T-helper 1 cell (primary cell): ENCODE measurements at places on chromosomes 4 and X.

DNA sequence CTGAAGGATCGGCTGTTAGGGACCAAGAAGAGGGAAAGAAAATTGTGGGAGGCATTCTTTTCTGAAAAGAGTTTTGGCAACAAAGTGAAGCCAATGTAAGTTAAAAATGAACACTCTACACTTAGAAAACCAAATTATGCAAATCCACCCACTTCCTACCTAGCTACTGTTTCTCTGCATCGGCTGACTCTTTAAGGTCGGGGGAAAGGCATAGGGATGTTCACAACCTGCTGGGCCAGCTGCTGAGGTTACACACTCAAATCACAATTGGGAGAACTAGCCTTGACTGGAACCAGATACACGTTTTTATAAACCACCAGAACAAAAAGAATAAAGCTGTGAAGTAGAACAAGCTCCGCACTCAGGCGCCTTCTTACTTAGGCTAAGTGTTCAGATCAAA, 165.7 kb downstream of the LDB2 start:
- DNase-seq: no peak

GRCh38 chr4:26484516-26484915, 5.8 kb downstream of the CCKAR start:
- no peak for DNase-seq

DNA sequence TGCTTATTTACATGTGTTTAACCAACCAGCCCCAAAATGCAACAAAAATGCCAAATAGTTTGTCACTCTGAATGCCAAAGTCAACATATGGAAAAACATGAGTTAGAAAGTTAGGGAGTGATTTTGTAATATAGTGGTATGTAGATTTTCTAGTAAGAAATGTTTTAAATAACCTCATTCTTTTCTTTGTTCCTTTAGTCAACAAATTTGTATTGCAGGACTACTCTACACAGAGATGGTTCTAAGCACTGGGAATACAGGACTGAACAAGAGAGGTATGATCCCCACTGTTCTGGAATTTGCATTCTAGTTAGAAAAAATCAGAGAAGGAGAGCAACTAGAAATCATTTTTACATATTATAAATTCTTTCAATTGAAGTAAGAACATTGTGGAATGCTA, 218.8 kb upstream of the ANXA10 start:
- DNase-seq: no peak

DNA sequence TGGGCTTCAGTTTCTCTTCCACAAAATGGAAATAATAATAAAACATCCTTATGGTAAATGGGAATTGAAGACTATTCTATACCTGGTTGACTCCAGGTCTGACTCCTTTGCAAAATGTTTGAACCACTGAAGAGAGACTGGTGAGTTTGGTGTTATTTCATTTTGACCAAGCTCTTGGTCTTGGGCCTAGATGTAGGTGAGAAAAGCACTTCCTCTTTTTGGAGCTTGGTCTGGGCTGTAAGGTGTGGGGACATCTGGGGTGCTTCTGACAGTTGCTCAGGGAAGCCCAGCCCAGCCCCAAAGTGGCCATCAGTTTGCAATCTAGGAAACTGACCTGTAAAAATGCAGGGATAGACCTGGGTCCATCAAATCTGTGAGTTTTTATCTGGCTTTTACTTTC, 26.8 kb upstream of the SOD3 start:
- DNase-seq: no peak

DNA sequence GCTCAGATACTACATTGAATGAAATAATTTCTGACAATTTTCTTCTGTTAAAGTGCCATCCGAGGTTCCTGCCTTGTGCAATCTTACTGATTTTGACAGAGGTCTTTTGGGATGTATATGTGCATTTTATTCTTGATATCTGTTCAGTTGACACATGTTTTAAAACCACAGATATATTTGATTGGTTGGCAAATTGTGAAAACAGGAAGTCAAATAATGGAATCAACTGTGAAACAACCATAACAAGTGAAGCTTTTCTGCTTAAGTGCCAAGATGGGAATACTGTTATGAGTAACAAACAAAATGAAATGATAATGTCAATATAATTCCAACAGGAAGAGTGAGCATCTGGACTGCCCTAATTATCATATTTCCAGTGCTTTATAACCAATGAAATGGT, 84.9 kb upstream of the TET2 start:
- no peak for DNase-seq

DNA sequence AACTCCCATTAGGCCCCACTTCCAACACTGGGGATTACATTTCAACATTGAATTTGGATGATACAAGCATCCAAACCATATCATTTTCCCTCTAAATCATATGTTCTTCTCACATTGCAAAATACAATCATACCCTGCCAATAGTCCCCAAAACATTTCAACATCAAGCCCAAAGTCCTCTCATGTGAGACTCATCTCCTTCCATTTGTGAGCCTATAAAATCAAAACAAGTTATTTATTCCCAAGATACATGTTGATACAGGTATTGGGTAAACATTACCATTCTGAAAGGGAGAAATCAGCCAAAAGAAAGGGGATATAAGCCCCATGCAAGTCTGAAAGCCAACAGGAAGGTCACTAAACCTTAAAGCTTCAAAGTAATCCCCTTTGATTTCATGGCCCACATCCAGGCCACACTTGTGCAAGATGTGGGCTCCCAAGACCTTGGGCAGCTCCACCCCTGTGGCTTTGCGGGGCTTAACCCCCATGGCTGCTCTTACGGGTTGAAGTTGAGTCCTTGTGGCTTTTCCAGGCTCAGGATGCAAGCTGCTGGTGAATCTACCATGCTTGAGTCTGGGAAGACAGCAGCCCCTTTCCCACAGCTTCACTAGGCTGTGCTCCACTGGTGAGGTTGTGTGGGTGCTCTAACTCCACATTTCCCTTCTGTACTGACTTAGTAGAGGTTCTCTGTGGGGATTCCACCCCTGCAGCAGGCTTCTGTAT, 40.6 kb upstream of the SERTM2 start:
- no peak for DNase-seq

DNA sequence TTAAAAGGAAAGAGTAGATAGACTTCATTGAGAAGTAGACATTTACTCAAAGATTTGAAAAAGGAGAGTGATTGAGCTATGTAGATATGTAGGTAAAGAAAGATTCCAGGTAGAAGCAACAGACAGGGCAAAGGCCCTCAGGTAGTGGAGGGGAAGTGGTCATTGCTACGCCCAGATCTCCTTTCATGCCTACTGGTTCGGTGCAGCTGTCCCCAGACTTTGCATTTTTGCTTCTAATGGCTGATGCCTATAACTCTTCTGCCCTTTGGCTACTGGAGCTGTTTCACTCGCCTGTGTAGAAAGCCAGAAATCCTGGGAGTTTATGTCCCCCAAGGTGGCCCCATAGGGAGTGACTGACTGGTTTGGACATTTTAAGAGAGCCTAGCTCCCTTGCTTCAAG, 16.9 kb upstream of the ARMCX2 start:
- DNase-seq: no peak

- DNase-seq: no peak
Observed at GRCh38 chr4:16072168-16072567, 11.7 kb downstream of the PROM1 start.

DNA sequence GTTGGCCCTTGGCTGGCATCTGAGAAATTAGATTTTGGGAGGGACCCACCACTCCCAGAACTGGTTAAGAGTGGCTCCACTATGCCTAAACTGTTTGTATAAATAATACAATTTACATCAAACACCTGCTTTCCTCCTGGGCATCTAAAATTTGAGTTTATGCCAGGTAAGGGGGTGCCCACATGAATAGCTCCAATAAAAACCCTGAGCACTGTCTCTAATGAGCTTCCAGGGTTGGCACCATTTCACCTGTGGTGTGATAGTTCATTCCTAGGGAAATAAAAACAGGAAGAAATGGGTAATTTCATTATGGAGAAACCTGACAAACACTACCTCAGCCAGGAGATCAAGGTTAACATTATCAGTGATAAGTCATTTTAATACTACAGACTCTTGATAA, 119.7 kb downstream of the FRYL start:
- no peak for DNase-seq

GRCh38 chr4:78299565-78299972, 242.4 kb downstream of the FRAS1 start:
- DNase-seq: no peak
